ENCODE measurements at places on chromosomes 16 and 17. TPM values are rescaled to one million over a fixed set of nuclear protein-coding genes. Genes with fewer than 3 reads are reported as not detected.

DNA sequence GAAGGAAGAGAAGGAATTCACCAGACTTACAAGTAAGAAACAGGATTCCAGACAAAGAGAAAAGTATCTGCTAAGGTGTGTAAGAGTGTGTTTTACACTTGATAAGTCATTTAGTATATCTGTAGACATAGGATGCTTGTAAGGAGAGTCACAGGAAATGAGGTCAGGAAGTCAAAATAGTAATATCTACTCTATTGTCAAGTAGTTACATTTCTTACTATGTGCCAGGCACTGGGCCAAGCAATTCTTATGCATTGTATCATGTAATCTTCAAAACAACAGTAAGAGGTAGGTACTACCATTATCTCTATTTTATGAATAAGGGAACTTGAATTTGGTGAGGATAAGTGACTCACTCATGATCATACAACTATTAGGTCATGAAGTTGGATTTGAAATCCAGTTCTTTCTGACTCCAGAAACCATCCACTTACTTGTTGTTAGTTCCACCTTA is 129.1 kb downstream of the SNX11 start:
- DNase-seq = no peak

- no peak for DNase-seq
Observed at GRCh38 chr17:63685041-63685440, 14.9 kb downstream of the LIMD2 start.

The FBXO39 gene
- 0.32 TPM for polyA plus RNA-seq

DNA sequence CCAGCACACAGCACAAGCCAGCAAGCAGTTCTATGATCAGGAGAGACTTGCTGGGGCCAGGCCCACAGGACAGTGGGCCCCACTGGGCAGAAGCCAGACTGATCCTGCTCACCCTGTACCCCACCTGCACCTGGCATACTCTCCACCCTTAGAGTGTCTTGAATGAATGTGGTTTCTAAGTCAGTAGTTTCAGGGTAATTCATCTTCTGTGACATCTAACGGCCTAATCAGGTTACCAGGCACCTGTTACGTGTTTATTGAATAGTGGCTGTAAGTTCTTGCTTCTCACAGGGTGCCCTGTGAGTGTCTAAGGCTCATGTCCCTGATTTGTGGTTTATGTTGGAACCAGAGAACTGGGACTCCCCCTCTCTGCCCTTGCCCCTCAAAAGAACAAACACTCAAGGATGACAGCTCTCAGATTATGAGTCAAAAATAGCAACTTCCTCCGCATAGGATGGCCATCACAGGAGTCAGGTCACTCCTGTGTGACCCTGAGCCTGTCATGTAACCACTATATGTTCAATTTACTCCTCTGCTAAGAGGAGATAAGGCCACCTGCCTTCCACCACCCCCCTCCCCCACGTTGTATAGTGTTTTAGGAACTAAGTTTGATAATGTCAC is 7.0 kb upstream of the OR2C1 start:
- DNase-seq = no peak

GRCh38 chr16:63749276-63749675 is 1372.6 kb downstream of the CDH11 start:
- no peak for DNase-seq

GRCh38 chr17:43456661-43457361 is 27.0 kb upstream of the DHX8 start:
- DNase-seq = no peak

DNA sequence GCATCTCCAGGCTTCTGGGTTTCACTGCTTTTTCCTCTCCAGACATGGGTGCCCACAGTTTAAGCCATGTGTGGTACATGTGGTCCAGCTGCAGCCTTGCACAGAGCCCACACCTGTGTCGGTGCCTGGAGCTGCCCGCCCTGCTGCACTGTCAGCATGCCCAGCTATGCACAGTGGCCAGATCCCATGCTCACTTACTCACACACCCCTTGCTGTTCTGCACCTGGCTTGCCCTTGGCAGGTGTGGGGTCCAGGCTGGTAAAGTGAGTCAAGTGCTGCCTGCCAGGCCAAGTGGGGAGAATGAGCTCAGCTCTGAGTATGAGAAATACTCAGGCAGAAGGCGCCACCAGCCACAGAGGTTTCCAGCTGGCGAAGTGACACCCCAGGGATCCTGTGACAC is 739.9 kb downstream of the CDH11 start:
- DNase-seq = no peak

DNA sequence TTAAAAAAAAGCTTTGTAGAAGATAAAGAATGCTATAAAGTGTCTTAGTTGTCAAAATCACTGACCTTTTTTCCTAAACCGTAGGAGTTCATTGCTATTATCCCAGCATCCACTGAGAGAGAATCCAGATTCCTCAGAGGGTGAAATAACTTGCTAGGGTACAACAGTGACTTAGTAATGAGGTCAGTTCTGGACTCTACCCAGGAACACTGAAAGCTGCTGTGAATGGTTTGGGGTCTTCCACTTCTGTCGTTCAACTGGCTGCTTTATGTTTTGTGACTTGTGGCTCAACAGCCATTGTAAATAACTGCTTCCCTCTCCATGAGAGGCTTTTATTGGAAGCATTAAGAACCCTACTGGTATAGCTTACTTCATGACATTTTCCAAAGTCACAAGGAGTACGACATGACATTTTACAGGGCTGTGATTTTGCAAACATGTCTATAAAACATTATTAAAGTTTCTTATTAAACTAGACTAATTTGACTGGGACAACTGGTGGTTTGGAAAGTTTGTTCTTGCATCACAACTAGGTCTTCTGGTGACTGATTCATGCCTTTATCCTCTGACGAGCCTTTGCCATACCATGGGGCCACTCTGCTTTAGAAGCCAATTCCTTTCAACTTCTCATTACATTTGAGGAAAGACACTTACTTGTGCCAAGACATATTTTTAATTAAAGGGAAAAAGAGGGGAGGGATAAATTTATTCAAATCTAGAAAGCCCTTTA is 92.2 kb upstream of the CDH11 start:
- DNase-seq = no peak

DNA sequence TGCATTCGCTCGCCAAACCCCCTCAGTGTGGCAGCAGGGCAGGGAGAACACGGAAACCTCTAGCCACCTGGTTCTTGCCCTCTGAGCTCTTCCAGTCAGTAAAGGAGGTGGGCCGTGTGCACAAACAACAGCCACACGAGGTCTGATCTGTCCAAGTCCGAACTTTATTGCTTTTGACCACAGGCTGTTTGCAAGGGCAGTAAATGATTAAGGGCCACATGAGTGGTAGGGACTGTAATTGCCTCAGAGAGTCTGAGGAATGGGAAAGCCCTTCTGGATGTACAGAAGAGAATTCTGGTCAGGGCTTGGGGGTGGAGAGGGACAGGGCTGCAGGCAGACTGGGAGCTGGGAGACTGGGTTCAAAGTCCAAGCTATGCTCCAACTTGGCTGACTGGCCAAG is 75.7 kb upstream of the LHX1 start:
- DNase-seq = no peak

The SULT1A2 gene
- polyA plus RNA-seq = 2.2 TPM

The WFDC1 gene
- 5.0 TPM for polyA plus RNA-seq

DNA sequence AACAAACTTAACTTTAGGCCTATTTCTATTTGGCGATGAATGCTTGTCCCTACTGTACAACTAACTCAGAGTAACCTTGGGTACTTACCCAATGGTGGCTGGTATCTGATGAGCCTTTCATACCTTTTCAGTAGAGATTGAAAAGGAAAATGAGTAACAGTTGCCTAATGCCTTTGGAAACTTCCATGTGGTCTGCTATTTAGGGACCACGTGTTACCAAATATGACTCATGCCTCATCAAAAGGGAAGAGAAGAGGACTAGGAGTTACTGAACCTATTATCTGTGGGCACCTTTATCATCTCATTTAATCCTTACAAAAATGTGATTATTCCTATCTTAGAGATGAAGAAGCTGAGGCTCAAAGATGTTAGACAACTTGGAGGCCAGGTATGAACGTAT is 8.1 kb downstream of the MYOCD start:
- DNase-seq = no peak

The CDC6 gene
- 24.5 TPM for polyA plus RNA-seq

DNA sequence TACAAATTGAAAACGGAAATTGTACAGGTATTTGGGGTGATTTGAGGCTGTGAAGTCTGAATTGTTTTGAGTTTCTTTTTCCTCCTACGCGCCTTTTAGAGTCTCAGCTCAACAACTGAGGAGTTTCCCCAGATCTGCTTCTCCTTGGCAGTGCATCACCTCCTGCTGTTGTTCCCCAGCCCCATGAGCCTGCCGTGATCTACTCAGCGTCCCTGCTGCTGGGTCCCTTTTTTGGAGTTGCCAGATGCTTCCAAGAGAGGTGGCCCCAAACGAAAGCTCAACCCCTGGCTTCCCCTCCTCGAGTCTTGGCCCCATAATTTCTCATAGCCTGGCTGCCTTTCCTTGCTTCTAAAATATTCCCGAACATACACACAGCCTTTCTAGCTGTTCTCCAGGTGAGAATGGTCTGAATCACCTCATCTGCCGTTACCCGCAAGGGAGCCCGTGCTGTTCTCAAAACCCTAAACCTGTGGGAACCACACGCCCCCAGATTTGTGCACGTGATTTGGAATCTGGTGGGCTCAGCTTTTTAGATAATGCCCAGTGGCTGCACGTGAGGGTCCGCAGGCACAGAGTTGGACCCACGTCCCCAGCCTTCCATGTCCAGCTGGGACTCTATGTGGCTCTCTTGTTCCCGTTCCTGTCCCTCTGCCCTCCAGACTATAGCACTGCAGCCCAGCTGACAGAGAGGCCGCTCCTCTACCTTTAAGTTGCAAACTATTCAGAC is 179.1 kb upstream of the CHMP6 start:
- DNase-seq = no peak

DNA sequence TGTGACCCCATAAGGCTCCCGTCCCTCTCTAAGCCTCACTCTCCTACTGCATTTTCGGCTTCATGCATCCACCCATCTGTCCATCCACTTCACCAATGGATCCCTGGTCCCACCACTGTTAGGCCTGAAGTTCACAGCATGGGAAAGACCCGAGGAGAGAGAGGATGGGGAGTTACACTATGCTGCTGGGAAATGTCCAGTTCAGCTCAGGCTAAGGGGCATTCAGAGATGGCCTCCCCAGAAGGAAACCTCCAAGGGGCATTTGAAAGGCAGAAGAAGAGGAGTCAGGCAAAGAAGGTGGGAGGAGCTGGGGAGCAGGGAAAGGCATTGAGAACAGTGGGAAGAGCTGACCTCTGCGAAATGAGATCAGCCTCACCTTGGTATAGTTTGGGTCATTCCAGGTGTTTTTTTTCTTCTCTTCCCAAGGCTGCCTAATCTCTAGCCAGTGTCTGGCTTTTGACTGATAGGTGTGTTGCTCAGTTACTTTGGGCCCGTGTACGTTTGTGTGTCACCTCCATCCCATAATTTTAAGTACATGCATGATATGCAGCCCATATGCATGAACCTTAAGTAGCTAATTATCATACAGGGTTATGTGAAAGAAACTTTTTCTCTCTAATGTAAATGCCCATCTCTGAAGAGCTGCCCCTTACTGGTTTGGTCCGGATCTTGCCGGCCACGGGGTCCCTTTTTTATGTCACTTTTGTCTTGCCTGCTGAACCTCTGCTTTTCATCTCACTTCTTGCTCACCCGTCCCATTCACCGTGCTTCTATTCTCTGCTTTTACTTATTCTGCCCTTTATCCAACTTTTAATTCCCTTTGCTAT is 11.6 kb upstream of the DRC7 start:
- no peak for DNase-seq

DNA sequence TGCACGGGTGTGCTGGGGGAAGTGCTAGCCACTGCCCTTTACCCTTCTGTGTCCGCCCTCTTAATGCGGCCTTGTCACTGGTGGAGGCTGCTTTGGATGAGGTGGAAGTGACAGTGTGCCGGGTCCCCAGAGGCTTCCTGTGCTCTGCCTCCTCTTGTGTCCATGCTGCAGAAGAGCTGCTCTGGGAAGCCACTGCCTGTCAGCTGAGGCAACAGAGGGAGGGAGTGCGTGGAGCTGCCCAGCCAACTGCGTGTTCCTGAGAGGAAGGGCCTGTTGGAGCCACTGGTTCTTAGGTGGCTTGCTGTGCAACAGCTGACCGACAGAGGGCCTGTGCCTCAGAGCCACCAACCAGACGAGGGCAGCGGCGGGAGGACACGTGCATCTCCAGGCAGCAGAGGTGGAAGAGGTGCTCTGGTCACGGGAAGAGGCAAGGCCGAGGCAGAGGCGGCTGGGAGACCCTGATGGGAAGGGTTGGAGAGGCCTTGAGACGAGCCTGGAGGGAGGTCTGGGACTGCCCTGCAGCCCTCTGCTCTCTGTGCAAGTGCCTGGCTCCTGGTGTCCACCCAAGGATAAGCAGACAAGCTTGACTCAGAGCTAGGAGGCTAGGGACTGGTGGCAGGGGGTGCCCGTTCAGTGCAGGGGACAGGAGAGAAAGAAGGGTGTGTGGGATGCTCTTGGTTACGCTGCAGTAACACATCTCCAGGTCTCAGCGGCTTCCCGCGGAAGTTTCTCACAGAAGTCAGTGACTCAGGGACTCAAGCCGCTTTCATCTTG is 25.4 kb downstream of the B9D1 start:
- no peak for DNase-seq

- DNase-seq = no peak
Observed at GRCh38 chr17:33457477-33457876, 164.4 kb upstream of the ASIC2 start.

DNA sequence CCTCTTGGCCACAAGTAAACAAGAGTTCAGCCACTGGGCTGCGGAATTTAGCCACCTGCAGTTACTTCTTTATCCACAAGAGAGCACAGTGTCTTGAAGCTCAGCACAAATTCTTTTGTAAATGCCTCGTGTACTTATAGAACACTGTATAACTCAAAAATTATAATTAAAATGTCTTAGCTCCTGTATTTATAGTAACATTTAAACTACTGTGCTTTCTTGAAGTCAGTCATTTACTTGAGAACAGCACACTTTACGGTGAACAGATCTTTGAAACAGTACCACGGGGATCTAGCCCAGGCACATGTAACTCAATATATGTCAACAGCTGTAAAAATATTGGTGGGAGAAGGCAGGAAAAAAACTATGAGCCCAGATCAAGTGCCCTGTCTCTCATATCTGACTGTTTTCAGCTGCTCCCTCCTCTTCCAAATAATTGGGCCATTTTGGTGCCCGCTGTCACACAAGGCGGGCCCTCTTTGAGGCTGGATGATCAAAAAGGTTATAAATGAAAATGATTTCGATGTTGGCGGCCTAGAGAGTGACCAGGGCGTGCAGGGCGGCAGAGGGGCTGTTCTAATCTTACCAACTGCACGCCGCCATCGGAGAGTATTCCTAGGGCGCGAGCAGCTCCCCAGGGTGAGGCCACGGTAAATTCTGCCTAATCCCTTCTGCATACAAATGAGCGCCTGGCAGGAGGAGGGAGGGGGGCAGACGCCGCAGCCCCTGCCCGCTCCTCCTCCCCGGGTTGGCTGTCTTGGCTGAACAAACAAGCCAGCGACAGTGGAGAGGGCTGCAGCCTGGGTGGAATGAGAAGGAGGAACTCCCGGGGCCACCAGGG is 183.2 kb downstream of the C16orf78 start:
- DNase-seq = peak; percentile 42

The HOXB4 gene
- polyA plus RNA-seq = 10.3 TPM

Measured in right renal pelvis (tissue), 4 donors.